Testis (tissue), 5 donors: ENCODE measurements at places on chromosomes 3 and 15.

- no peak for DNase-seq
Measured at GRCh38 chr15:61545763-61546162, 316.7 kb upstream of the RORA start.

DNA sequence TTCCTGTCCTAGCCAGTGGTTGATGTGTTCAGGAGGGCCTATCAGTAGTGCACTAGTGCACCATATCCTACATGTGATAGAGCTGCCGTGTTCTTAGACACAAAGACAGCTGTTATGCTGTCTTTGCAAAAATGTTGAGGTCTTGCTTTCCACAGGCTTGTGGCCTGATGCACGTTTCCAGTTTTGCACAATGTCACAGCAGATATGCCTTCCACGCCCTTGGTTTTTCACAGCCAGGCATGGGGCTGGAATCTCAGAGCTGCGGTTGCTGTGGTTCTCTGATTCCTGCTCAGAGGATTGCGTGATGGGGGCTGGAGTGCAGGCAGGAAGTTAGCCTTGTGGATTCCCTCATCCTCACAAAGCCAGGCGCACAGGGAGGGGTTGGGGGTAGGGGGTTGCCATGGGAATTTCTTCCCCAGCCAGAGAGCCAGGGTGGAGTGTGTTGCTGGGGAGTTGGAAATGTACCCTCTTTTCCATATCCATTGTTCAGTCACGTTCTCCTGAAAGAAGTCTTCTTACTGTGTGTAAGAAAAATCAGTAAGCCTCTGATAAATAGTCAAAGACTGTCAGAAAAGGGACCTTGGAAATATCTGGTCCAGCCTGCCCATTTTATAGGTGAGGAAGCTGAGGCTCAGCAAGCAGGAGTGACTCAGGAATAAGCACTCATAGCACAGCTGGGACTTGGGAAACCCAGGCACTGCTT lies 79.4 kb downstream of the SMAD3 start:
- DNase-seq, result no peak

DNA sequence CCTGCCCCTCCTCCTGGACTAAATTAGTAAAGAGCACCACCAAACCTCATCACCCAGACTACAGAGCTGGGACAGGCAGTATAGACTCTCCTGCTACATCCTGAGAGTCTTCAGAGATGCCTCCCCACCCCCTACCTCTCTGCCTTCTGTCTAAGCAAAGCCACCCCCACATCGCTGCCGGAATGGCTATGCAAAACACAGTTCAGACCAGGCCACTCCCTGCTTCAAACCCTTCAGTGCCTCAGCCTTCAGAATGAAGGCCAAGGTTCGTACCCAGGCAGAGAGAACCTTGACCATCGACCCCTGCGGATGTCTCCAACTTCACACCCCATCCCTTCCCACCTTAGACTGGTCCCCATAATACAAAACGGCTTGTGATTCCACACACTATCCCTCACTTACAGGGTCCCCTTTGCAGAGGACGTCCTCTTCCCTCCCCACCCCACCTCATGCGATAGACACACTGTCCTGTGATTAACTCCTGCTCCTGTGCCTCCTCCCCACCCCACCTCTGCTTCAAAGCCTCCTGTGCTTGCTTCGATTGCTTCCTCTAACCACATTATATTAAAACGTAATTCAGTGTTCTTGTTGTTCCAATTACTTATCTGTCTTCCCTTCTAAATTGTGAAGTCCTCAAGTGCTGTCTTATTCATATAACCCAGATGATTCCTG lies 175.3 kb downstream of the UACA start:
- DNase-seq, result no peak

GRCh38 chr3:16378415-16378814 lies 113.4 kb downstream of the OXNAD1 start:
- DNase-seq, result no peak

DNA sequence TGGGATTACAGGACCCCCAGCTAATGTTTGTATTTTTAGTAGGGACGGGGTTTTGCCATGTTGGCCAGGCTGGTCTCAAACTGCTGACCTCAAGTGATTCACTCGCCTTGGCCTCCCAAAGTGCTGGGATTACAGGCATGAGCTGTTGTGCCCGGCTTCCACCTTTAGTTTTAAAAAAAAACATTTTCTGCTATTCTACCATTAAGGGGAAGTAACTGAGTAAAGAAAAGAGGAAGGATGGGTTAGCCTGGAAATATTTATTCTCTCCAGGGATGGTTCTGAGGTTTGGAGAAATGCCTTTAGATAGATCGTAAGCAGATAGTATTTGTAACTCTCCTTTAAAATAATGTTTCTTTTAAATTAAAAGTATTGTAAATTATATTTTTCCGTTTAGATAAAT lies 3.1 kb downstream of the AP4E1 start:
- no peak for DNase-seq

GRCh38 chr3:66299891-66300290 lies 79.1 kb downstream of the SLC25A26 start:
- no peak for DNase-seq

DNA sequence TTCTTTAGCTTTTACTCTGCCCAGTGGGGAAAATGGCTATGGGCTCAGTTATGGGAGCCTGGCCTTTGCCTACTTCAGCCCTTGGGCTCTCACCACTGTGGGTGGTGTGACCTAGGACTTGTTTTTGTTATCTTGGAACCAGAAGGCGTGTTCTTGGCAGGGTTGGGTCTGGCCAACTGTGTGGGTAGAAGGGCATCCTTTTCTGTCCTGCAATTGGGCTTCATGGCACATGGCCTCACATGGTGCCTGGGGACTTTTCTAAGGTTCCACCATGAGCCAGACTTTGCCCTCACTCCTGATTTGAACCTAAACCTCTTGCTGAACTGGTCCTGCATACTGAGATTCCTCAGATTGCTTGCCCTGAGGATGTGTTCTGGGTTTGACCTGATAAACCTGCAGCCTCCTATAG lies 1.7 kb downstream of the GLYCTK start:
- no peak for DNase-seq

- DNase-seq, result no peak
Measured at GRCh38 chr15:70761931-70762468, 1.4 kb downstream of the UACA start.

GRCh38 chr3:34024447-34025240 lies 226.2 kb downstream of the PDCD6IP start:
- no peak for DNase-seq

- no peak for DNase-seq
Measured at GRCh38 chr3:133944641-133945380, 49.1 kb upstream of the RAB6B start.

DNA sequence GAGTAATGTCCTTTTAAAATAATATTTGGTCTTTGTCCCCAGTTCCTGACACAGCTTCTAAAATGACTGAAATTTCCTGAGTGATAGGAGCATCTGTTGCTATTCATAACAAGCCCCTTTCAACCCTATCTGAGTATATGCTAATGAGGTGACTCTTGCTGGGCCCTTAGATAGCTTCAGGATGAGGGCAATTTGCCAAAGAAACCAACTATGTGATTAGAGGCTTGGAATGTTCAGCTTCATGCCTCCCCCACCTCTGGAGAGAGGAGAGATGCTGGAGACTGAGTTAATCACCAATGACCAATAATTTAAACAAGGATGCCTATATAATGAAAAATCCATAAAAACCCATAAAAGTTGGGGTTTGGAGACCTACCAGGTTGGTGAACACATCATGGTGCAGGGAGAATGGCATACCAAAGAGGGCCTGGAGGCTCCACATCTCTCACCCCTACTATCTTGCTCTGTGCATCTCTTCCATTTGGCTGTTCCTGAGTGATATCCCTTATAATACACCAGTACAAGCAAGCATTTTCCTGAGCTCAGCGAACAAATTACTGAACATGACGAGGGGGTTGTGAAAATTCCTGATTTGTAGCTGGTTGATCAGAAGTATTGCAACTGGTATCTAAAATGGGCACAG lies 189.2 kb downstream of the ECT2 start:
- no peak for DNase-seq

DNA sequence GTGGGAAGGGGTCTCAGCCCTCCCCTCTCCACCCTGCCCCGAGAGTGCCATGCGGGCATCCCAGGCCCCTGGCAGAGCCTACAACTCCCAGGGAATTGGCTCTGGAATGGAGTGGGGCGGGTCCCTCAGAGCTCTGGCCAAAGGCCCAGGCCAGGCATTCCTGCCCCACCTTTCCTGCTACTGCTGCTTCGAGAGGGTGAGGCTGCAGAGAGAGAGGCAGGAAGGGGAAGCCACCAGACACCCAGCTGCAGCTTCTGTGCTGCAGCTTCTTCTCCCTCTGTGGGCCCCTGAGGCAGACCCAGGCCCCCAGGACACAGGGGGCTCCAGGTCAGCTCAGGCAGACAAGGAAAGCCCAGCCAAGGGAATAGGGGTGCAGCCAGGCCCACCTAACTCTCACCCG lies 2.7 kb downstream of the ALS2CL start:
- no peak for DNase-seq

GRCh38 chr3:14235912-14236295 lies 57.3 kb downstream of the LSM3 start:
- no peak for DNase-seq

DNA sequence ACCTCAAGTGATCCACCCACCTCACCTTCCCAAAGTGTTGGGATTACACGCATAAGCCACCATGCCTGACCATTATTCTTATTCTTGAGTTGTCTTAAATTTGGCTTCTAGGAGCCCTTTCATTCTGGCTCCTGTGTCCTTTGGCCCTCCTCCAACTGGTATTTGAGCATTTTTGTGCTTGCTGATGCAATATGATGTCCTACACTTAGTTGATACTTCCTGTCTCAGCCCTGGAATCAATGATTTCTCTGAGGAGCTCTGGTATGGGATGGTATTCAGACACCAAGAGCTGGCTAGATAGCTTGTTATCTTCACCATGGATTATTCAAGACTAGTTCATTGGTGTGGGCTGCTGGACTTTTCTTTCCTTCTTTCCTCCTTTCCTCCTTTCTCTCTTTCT lies 25.4 kb downstream of the ZNF621 start:
- DNase-seq, result no peak

- DNase-seq, result no peak
Measured at GRCh38 chr3:49591615-49592014, 37.3 kb downstream of the BSN start.

- DNase-seq, result no peak
Measured at GRCh38 chr15:42577514-42578031, 2.2 kb downstream of the STARD9 start.

GRCh38 chr15:35112346-35112745 lies 27.3 kb upstream of the NANOGP8 start:
- no peak for DNase-seq

GRCh38 chr3:125960456-125961288 lies 8.3 kb upstream of the ROPN1B start:
- no peak for DNase-seq

DNA sequence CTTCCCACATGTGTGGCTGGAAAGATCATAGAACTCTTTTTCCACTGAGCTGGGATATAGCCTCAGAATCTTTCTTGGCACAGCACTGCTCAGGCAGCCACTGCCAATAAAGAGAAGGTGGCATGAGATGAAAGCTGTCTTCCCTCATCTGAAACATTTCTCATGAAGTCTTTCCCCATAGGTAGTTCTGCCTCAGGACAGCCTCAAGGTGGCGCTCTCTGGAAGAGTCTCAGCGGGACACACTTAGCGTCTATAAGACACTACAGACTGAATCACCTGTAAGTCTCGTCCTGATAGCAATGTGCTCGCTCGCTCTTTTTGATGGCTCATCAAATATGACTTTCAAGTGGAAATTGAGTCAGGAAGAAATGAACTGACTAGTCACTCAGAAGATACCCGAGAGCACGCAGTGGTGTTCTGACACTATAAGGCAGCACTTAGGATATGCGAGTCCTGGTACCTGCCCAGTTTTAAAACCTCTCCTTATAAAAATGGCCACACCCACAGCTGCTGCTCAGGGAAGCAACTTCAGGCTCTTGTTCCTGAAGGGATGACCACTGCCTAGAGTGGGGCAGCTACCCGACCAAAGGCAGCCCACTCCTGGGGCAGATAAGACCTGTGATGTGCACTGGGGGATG lies 269.5 kb downstream of the SUCLG2 start:
- peak; percentile 78 for DNase-seq

DNA sequence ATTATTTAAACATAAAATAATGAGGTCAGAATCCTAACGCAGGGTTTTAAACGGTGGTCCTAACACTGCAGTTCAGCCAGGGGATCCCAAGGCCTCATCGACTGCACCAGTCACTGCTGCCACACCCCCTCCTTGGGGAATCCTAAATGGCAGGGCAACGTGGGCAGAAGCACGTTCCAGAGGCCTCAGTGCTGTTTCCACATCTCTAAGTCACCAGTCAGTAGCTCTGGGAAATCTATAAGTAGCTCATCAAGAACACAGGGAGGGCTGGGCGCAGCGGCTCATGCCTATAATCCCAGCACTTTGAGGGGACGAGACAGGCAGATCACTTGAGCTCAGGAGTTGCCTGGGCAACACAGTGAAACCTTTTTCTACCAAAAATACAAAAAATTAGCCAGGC lies 47.5 kb downstream of the PRTG start:
- no peak for DNase-seq

DNA sequence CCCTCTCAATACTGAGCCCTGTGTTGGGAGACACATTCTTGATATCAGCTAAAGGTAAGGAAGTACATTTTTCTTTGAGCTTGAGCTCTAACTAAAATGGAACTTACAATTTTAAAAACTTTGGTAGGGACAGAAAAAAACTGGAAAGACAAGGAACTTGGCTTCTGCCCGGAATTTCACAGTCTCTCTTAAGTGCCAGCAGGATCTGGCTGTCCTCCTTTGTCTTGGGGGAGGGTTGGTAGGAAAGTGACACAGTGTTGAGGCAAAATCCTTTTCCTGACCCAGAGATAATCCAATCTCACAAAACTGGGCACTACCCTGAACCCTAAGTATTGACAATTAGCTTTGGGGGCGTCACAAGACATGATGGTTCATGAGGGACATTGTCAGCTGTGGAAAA lies 45.3 kb downstream of the ZPLD1 start:
- no peak for DNase-seq

DNA sequence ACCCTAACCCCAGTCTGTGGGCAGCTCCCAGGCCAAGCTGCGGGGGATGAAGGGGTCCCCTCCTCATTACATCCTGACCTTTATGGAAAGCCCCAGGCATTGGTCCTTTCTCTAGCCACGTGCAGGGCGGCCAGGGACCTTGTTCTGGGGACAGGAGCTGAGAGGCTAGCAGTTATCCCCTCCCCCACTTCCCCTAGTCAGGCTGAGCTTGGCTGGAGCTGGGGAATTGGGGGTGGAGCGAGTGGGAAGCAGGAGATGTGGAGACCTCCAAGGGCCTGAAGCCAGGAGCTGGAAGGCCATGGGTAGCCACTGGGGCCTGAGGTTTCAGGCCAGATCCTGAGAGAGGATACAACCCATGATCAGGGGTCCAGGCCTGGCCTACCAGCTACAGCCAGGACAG lies 45.8 kb downstream of the DNAH1 start:
- DNase-seq, result no peak

GRCh38 chr15:51580385-51580784 lies 42.2 kb downstream of the DMXL2 start:
- no peak for DNase-seq

- DNase-seq, result no peak
Measured at GRCh38 chr15:70171256-70171886, 73.7 kb upstream of the TLE3 start.

DNA sequence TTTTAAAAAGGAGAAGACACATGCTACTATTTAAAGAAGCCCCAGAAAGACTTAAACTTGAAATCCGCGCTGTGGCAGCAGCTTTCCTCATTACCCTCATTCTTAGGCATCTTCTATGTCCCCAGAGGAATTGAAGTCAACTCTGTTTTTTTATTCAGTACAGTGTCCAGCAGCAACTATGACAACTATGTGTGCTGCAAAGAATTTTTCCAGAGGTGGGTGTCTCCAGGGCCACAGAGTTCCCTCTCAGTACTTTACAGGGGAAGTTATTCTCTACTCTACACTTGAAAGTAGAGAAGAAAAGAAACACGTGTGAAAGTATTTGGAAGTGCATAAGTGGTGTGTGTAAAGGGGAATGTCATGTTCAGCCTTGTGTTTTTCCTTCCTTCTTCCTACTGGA lies 32.0 kb downstream of the GATM start:
- no peak for DNase-seq
